ENCODE measurements at places on chromosomes 5 and 9.

DNA sequence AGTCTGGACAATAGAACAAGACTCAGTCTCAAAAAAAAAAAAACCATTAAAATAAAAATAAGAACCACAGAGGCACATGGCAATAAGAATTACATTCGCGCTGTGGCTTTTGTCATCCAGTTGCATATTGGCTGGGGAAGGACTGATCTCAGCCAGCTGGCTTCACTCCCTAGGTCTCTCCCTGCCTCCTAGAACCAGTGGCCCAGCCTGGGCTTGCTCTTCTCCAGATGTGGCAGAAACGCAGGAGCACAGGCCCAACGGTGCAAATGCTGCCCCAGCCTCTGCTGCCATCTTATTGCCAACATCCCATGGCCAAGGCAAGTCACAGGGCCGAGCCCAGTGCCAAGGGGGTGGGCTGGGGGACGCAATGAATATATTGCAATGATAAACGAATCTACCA is 37.0 kb downstream of the NKX2-5 start:
- DNase-seq, result peak; percentile 15

- no peak for DNase-seq
Measured at GRCh38 chr9:75176037-75176436, 87.7 kb downstream of the OSTF1 start.

DNA sequence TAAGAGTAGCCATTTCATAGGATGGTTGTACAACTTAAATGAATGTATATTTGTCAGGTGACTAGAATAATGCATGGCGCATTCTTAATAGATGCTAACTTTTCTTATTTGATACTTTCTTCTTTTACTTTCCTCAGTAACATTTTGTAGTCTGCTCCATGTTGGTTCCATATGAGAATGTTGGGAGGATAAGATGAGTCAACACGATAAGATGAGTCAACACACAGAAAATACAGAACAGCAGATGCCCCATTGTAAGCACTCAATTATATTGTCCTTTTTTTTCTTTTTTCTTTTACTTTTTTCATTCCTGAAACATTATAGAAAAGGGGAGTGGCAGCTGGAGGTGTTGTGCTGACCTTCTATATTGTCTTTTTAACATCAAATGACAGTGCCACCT is 92.3 kb upstream of the SPATA31C2 start:
- DNase-seq, result peak; percentile 23

- no peak for DNase-seq
Measured at GRCh38 chr5:172713113-172713808, 57.7 kb downstream of the DUSP1 start.

GRCh38 chr5:43631182-43631910 is 28.4 kb downstream of the NNT start:
- peak; percentile 85 for DNase-seq

- DNase-seq, result peak; percentile 59
Measured at GRCh38 chr9:95726756-95727155, 148.7 kb upstream of the ERCC6L2 start.

GRCh38 chr9:38687389-38687842 is 32.5 kb downstream of the FAM240B start:
- no peak for DNase-seq

- no peak for DNase-seq
Measured at GRCh38 chr5:140224658-140225057, 49.7 kb downstream of the CYSTM1 start.

- DNase-seq, result no peak
Measured at GRCh38 chr9:126454795-126455194, 128.2 kb downstream of the MVB12B start.

GRCh38 chr9:130607640-130608420 is 28.5 kb downstream of the FUBP3 start:
- DNase-seq, result peak; percentile 61

DNA sequence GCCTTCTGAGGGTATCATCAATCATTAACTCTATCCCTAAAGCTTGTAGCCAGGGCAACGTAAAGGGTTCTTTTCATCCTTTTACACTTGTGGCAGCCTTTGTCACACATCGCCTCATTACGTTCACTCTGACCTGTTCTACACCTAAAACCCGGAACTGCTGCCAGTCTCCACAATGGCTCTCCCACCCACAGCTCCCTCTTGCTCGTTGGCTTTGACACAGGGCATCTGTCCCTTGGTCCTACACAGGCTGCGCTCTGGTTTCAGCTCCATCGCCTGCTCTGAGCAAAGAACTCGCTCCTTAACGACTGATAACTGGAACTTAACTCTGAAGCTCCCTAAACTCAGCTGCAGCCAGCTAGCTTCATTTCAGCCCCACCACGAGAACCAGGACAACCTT is 112.8 kb upstream of the CTNND2 start:
- DNase-seq, result no peak

GRCh38 chr5:38319491-38319890 is 61.1 kb downstream of the EGFLAM start:
- DNase-seq, result no peak

GRCh38 chr9:10876333-10876732 is 263.5 kb upstream of the PTPRD start:
- DNase-seq, result no peak

DNA sequence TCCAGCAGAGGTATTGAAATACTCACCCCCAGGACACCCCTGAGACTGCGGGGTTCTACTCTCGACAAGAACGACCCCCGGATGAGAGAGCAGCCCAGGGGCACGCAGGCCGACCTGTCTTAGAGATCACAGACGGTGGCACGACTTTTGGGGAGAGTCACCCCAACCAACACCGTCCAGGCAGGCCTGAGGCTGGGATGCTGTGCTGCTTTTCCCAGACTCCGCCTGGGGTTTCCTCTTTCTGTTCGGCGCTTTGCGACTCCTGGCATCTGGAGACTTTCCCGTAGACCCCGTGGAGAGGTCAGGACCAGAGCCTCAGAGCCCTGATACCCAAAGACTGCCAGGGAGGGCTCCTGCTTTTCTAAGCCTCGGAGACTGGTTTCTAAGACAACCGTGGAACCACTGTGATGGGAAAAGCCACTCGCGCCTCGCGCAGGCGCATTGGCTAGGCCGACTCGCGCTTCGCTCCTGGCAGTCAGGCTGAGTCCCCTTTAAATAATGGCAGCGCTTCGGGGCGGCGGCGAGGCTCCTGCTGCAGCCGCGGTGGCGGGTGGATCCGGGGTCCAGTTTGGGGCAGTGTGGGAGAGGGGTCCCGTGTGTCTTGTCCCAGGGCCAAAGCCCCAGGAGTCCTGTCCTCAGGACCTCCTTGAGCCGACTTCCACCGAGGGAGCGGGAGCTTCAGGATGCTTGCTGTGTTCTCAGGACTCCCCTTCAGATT is 484.0 kb downstream of the SPATA31A7 start:
- DNase-seq, result no peak

GRCh38 chr5:54764102-54765090 is 221.0 kb downstream of the ESM1 start:
- DNase-seq, result peak; percentile 92

- peak; percentile 51 for DNase-seq
Measured at GRCh38 chr5:156815988-156816599, 34.0 kb upstream of the PPP1R2B start.

DNA sequence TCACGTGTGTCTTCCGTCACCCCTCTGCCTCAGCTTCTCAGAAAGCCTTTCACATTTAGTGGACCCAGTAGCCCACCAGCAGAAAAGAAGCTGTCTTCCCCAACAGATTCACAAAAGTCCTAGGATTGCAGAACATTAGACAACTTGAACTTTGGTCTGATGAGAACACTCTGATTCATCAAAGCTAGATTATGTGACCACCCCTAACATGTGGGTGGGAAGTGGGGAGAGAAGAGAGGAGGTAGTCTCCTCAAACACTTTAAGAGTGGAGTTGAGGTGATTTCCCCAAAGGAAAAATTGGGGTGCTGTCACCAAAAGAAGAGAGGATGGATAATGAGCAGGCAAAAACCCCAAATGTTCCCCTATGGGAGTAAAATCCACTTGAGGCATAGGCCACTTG is 41.4 kb upstream of the SMIM23 start:
- no peak for DNase-seq

Measured in AG10803 (cell line).